ENCODE measurements at places on chromosomes 4 and X. TPM values are rescaled to one million over a fixed set of nuclear protein-coding genes. Genes with fewer than 3 reads are reported as not detected.

The NXF2B gene
- not detected for total RNA-seq

The PASD1 gene
- not detected for total RNA-seq

The JAKMIP1 gene
- not detected for total RNA-seq

The PRDM5 gene
- total RNA-seq: 4.2 TPM

The EPHA5 gene
- 0.30 TPM for total RNA-seq

The CASP6 gene
- 18.4 TPM for total RNA-seq

The GUCY1B1 gene
- 0.30 TPM for total RNA-seq

The SRPK3 gene
- total RNA-seq: 0.06 TPM

The RRH gene
- total RNA-seq: 0.14 TPM

The GC gene
- not detected for total RNA-seq

The UBE2D3 gene
- 225 TPM for total RNA-seq

The SHROOM4 gene
- not detected for total RNA-seq

The PAGE2B gene
- not detected for total RNA-seq

The SPANXN5 gene
- total RNA-seq: not detected

The CXCL1 gene
- total RNA-seq: 6.2 TPM

The HSPA4L gene
- total RNA-seq: 5.6 TPM

The INTS6L gene
- total RNA-seq: 0.16 TPM

The DACH2 gene
- total RNA-seq: not detected

The MAGEA8 gene
- total RNA-seq: not detected

The ITIH6 gene
- not detected for total RNA-seq

The PCDH11X gene
- total RNA-seq: 0.01 TPM

The WDR17 gene
- 1.3 TPM for total RNA-seq

The BOD1L1 gene
- 12.5 TPM for total RNA-seq

The RNF150 gene
- total RNA-seq: 0.26 TPM

The NUDT10 gene
- total RNA-seq: 1.2 TPM

The LRCH2 gene
- total RNA-seq: not detected

The MAPK10 gene
- 0.49 TPM for total RNA-seq

The ARHGAP4 gene
- 2.2 TPM for total RNA-seq

The NDST3 gene
- total RNA-seq: not detected

The EGF gene
- 0.41 TPM for total RNA-seq

The CT45A5 gene
- 0.08 TPM for total RNA-seq

The STARD8 gene
- 1.7 TPM for total RNA-seq

The FAM236C gene
- not detected for total RNA-seq

The MAP3K15 gene
- total RNA-seq: 1.7 TPM

The MAP7D2 gene
- total RNA-seq: 5.2 TPM

The AR gene
- total RNA-seq: 3.5 TPM

The TEX13C gene
- not detected for total RNA-seq

The NPY5R gene
- not detected for total RNA-seq

The AMTN gene
- total RNA-seq: 0.15 TPM

The ADAMTS3 gene
- not detected for total RNA-seq
